Neural progenitor cell (in vitro differentiated cells): ENCODE measurements at places on chromosomes 16 and 17.

DNA sequence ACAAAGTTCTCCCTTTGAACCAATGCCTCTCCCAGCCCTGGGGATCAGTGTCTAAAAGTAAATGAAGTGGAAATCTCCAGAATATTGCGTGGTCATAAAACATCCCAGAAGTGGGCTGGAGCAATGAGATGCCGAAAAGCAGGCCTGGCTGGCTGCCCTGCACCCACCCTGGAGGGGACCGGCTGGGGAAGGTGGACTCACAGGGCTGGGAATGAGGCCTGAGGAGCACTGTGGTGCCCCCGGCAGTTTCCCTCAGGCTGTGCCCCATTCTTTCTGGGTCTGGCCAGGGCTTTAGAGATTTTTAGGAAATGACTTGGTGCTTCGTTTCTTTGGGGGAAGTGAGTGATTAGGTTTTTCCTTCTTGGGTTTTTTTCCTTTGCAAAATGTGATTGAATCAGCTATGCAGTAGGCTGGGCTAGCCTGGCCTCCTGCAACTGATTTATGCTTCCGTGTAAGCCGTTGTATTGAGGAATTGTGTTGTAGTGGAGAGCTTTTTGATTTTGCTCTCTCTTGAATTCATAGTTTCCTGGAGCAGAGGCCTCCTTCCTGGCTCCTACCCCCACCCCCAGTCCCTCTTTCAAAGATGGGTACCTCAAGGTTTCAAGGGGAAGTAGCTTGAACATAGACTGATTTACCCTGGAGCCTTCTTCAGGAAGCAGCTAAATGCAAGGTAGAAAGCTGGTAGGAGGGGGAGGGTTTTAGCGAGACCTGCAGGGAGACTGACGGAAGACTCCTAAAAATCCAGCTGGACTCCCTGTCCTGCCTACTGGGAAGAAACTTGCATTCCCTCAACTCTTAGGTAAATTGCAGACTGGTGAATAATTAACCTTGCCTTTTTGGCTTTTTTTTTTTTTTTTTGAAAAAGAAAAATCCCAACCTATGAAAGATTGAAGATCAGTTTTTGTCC is 170.2 kb downstream of the RAB11FIP4 start:
- H3K4me1 ChIP-seq, result peaks cover 37% of the 10 kb centered on the region
- no peak for DNase-seq
- peaks cover 61% of the 10 kb centered on the region for H3K27me3 ChIP-seq
- H3K27ac ChIP-seq, result no peak overlapping the region
- H3K36me3 ChIP-seq, result no peaks in the 10 kb centered on the region

DNA sequence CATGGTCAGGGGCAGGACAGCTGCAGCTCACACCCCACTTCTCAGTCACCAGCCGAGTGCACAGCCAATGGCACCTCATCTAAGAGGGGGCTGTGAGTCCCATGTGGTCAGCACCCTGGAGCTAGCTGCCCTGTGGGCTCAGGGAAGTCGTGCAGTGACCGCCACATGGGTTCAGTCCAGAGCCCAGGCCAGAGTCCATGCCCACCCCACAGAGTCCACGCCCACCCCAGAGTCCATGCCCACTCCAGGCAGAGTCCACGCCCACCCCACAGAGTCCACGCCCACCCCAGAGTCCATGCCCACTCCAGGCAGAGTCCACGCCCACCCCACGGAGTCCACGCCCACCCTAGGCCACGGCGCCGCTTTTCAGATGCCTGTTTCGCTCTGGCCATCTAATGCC is 24.1 kb downstream of the SLC7A5 start:
- no peak overlapping the region for H3K4me3 ChIP-seq
- no peak for DNase-seq
- no peaks in the 10 kb centered on the region for H3K36me3 ChIP-seq
- H3K27ac ChIP-seq, result no peak overlapping the region
- no peaks in the 10 kb centered on the region for H3K27me3 ChIP-seq

DNA sequence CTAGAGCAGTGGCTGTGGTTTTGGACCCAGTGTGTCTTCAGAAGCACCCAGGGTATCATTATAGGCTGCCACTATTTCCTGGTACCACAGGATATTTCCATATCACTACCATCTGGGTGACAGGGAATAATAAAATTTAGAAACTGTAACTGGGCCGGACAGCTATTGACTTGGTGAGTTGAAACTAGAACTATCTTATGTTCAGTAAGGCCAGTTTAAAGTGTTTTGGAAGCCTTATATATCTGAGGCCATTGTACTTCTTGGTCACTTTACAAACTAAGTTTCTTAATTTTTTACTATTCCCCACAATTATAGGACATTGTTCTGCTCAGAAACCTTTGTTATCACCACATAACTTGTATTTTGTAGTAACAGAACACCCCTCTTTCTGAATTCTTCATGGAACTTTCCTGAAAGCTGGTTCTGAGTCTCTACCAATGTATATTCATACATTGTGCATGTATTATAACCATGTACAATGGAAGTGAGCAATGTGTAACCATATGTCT is 34.0 kb downstream of the ZNF207 start:
- no peak overlapping the region for H3K4me3 ChIP-seq
- H3K36me3 ChIP-seq, result peaks cover 19% of the 10 kb centered on the region
- no peaks in the 10 kb centered on the region for H3K4me1 ChIP-seq

DNA sequence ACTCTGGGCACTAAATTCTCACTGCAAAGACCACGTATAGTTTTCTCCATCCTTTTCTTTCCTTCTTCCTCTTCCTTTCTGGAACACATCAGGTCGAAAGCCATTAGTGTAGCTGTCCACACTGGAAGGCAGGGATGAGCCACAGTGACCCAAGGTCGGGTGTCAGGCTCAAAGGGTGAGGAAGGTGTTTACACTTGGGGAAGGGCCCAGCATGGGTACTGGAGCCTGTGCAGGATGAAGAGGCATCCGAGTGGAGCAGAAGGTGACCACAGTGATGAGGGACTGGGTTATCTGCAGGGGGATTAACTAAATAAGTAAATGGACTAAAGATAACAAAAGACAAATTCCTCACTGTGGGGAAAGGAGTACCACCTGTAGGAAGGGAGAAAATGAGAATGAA is 164.0 kb downstream of the SOX9 start:
- H3K36me3 ChIP-seq, result no peaks in the 10 kb centered on the region
- H3K4me1 ChIP-seq, result no peaks in the 10 kb centered on the region
- no peak for DNase-seq
- no peak overlapping the region for H3K27ac ChIP-seq
- H3K27me3 ChIP-seq, result no peaks in the 10 kb centered on the region

DNA sequence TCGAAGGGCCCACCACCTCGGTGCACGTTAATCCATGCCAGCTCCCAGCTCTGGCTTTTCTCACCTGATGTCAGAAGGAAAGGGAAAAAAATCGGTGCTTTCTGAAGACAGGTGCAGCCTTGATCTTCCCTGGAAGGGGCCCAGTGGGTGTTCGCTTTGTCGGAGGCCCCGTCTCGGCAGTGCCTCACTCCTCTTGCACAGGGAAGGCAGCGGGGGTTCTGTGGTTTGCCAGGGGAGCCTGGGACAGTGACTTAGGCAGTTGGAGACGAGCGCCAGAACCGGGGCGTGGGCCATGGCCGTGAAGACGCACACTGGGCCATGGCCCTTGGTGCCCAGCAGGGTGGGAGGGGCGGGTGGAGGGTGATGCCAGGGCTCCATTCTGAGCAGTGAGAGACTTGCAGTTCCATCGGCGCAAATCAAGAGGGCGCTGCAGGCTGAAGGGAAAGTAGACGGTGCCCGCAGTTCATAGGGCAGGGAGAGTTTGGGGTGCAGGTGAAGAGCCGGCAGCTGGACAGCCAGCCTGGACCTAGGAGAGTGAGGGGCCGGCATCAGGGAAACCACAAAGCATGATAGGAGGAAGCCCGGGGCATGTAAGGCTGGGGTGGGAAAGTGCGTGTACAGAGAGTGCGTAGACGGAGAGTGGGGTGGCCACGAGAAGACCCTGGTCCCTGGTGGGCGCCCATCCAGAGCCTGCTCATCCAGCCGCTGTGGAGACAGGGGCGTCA is 101.3 kb upstream of the CHMP6 start:
- no peak for DNase-seq
- no peak overlapping the region for H3K27ac ChIP-seq
- H3K36me3 ChIP-seq, result no peaks in the 10 kb centered on the region
- no peaks in the 10 kb centered on the region for H3K27me3 ChIP-seq

DNA sequence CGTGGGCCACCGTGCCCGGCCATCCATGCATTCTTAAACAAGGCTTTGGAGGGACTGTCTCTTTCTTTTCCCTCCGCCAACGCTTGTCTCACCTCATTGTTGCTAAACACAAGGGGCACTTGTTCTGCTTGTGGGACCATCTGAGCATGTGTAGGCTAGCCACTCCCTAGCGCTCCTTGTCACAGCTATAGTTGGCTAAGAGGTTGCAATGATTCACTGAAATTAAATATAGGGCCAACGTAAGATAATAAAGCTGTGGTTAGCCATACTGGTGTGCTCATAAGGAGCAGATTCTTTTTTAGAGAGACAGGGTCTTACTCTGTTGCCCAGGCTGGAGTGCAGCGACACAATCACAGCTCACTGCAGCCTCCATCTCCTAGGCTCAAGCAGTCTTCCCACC is 41.2 kb downstream of the KIAA0513 start:
- no peak for DNase-seq
- no peak overlapping the region for H3K27ac ChIP-seq
- no peak overlapping the region for H3K4me3 ChIP-seq
- no peaks in the 10 kb centered on the region for H3K27me3 ChIP-seq
- H3K36me3 ChIP-seq, result no peaks in the 10 kb centered on the region
- H3K4me1 ChIP-seq, result no peaks in the 10 kb centered on the region
